ENCODE measurements at places on chromosomes 1 and 21. TPM values are rescaled to one million over a fixed set of nuclear protein-coding genes. Genes with fewer than 3 reads are reported as not detected.

The APOBEC4 gene
- not detected for total RNA-seq

DNA sequence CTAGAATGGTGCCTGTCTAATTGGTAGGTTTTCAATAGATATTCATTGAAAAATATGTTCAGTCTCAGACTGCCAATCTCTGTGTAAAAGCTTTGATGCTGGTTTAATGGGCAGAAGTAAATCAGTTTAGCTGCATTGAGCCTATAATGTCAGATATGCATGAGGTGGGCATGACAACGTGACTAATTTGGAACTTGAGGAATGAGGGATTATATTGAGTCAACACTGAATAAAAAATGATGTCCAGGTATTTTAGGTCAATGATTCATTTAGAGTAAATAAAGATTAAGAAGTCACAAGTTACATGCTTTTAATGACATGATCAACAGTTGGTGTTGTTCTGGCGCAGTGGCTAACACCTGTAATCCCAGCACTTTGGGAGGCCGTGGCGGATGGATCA, 3.0 kb downstream of the WDR3 start:
- no peak for DNase-seq
- H3K4me1 ChIP-seq: peaks cover 52% of the 10 kb centered on the region
- H3K27me3 ChIP-seq: no peaks in the 10 kb centered on the region
- no peak overlapping the region for H3K27ac ChIP-seq

- peaks cover 13% of the 10 kb centered on the region for H3K4me1 ChIP-seq
- no peak overlapping the region for H3K27ac ChIP-seq
- H3K36me3 ChIP-seq: no peaks in the 10 kb centered on the region
- H3K27me3 ChIP-seq: peaks cover 2% of the 10 kb centered on the region
- peak; percentile 30 for DNase-seq
These were observed 4.1 kb downstream of the AXDND1 start for GRCh38 chr1:179369751-179370341.

- DNase-seq: no peak
- H3K27ac ChIP-seq: no peak overlapping the region
- H3K4me1 ChIP-seq: peaks cover 10% of the 10 kb centered on the region
- no peaks in the 10 kb centered on the region for H3K36me3 ChIP-seq
- no peak overlapping the region for H3K4me3 ChIP-seq
These were observed 365.3 kb upstream of the PROX1 start for GRCh38 chr1:213622365-213623063.

GRCh38 chr1:156750711-156751450, 594 bp downstream of the HDGF start:
- peaks cover 51% of the 10 kb centered on the region for H3K4me1 ChIP-seq
- H3K4me3 ChIP-seq: peak overlapping the region; percentile 94

All from activated CD4-positive, alpha-beta memory T cell treated with anti-CD3 and anti-CD28 coated beads, Interleukin-2, amount 10 ng/mL, durations not matched to agents 7 days and 5 days (primary cell).